Lung microvascular endothelial cell (primary cell): ENCODE measurements at places on chromosomes 7 and 10. TPM values are rescaled to one million over a fixed set of nuclear protein-coding genes. Genes with fewer than 3 reads are reported as not detected.

ZNF425 gene
- 1.5 and 1.8 TPM in 2 replicates for total RNA-seq

DNA sequence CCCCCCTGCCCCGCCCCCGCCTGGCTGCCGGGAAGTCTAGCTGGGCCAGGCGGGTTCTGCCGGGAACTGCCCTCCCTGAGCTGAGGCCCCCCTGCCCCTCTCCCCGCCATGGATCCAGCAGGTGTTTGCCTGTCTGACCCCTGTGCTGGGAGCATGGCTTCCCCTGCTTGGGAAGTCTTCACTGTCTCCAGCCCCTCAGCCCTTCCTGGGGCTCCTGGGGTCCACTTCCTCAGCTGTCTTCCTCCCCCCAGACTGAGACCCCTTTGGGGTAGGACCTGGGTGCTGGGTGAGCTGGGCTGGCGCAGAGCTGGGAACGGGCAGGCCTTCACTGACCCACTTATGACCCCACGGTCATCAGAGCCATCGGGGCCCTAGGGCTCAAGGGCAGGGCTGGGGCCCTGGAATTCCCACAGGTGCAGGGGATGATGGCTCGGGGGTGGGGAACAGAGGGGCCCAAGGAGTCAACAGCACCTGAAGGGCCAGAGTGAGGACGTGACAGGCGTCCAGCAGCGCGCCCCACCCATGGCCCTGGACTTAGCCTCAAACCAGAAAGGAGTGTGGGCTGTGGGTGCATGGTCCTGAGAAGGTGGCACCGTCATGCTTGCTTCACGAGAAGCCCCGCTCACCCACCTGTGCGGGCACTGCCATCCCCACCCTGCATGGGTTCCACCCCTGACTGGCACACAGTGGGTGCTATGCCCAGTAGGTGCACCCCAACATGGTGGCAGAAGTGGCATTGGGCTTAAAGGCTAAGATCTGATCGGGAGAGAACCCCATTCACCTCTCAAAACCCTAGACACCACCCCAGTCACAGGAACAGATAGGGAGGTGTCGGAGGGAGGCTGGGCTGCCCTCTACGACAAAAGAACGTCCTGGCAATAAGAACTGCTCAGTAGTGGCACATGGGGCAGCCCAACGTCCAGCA lies 16.2 kb upstream of the TNRC18 start:
- DNase-seq: no peak

- no peak for DNase-seq
These were observed 3.4 kb upstream of the MNX1 start for GRCh38 chr7:157013602-157014549.

FKBP14 gene
- total RNA-seq: 7.9 and 8.7 TPM in 2 replicates

- peak; percentile 92 for DNase-seq
These were observed 77.6 kb downstream of the ITGA8 start for GRCh38 chr10:15642095-15642494.

- DNase-seq: no peak
These were observed 232.2 kb downstream of the CACNA2D1 start for GRCh38 chr7:82211333-82211732.

DNA sequence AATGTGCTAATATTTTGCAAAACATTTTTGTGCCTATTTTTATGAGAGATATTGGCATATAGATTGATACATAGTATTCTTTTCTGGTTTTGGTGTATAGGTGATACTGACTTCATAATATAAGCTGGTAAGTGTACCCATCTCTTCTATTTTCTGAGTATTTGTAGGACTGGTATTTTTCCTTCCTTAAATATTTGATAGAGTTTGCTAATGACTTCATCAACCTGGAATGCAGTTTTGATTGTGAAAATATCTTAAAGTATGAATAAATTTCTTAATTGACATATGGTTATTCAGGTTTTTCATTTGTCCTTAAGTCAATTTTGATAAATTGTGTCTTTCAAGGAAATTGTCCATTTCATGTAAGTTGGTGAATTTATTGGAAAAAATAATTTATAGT lies 6.1 kb upstream of the SCRN1 start:
- no peak for DNase-seq
